ENCODE measurements at places on chromosomes 4 and X. TPM values are rescaled to one million over a fixed set of nuclear protein-coding genes. Genes with fewer than 3 reads are reported as not detected.

Gene KLKB1
- 1.5 TPM for total RNA-seq

GRCh38 chr4:84878090-84878489, 88.4 kb downstream of the WDFY3 start:
- no peak for DNase-seq

- DNase-seq, result peak; percentile 39
Measured at GRCh38 chrX:153768311-153769157, 4.5 kb downstream of the PLXNB3 start.

DNA sequence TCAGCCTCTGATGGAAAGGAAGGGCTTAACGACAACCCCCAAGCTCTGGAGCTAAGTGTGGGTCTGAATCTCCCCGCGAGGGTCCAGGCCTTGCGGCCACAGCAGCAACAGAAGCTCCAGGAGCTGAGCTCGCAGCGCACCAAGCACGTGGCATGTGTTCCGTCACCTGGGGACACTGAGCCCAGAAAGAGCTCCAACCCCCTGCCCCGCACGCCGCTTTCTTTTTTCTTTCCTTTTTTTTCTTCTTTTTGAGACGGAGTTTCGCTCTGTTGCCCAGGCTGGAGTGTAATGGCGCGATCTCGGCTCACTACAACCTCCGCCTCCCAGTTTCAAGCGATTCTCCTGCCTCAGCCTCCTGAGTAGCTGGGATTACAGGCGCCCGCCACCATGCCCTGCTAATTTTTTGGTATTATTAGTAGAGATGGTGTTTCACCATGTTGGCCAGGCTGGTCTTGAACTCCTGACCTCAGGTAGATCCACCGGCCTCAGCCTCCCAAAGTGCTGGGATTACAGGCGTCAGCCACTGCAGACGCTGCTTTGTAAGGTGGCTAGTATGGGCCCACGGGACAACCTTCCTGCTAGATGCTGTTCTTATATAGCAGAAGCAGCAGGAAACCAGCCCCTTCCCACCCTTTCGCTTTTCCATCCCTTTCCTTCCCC, 685 bp upstream of the TNIP2 start:
- DNase-seq, result no peak

GRCh38 chr4:128916832-128917231, 107.3 kb downstream of the JADE1 start:
- DNase-seq, result no peak
